ENCODE measurements at places on chromosomes 6 and 20. TPM values are rescaled to one million over a fixed set of nuclear protein-coding genes. Genes with fewer than 3 reads are reported as not detected.

Gene IPCEF1
- polyA plus RNA-seq = 29.7 TPM

Gene STMN3
- polyA plus RNA-seq = 7.8 TPM

Gene TAF11
- polyA plus RNA-seq = 26.0 TPM

- DNase-seq = peak; percentile 90
Observed at GRCh38 chr20:31560094-31560745, 44.9 kb upstream of the ID1 start.

Gene RNF182
- polyA plus RNA-seq = not detected

All from CD14-positive monocyte (primary cell).